ENCODE measurements at places on chromosomes 12 and 14.
A peak's percentile ranks its signal among the peaks of the same experiment; 100 is the strongest.

- peak; percentile 61 for DNase-seq
Observed at GRCh38 chr14:55609681-55610080, 29.7 kb downstream of the KTN1 start.

- no peak for DNase-seq
Observed at GRCh38 chr12:93719710-93720109, 42.5 kb downstream of the CRADD start.

DNA sequence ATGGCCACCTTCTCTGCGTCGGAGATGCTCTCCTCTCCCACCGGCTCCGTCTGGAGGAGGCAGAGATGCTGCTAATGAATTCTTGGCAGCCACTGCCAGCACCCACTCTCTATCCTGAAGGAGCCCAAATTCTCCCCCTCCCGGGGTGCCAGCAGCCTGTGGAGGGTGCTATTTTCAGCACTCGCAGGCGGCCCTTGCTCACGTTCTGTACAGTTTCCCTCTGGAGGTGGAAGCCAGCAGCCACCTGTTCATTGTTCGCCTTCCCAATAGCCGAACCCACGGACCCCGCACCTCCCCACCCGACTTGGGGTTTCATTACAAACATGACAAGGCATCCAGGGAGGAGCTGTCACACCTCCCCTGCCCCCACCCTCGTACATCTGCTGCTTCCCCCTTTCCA is 27.8 kb downstream of the SNRNP35 start:
- DNase-seq, result no peak

- DNase-seq, result no peak
Observed at GRCh38 chr14:104460791-104461651, 118.5 kb upstream of the C14orf180 start.

DNA sequence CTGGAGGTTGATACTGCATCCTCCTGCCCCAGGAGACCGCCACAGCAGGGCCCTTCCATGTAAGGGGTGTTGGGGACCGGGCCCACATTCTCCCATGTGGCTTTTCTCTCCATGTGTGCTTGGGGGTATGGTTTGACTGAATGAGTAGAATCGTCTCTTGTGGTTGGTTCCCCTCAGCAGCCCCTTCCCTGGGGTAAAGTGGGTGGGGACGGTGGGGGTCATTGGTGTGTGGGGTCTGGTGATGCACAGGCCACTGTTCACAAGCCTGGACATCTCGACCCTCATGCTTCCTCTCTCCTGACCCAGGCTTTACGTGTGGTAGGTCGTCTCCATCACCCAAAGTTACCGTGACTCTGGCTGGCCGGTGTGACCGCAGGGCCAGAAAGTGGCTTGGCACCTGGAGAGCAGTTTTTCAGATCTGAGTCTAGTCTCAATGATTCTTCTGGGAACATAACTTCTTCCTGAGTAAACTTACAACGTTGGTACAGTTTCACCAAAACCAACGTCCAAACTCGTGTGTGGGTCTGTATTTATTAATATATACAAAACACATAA is 17.7 kb downstream of the DCAF4 start:
- no peak for DNase-seq

- no peak for DNase-seq
Observed at GRCh38 chr14:93183596-93184317, 940 bp downstream of the MOAP1 start.

DNA sequence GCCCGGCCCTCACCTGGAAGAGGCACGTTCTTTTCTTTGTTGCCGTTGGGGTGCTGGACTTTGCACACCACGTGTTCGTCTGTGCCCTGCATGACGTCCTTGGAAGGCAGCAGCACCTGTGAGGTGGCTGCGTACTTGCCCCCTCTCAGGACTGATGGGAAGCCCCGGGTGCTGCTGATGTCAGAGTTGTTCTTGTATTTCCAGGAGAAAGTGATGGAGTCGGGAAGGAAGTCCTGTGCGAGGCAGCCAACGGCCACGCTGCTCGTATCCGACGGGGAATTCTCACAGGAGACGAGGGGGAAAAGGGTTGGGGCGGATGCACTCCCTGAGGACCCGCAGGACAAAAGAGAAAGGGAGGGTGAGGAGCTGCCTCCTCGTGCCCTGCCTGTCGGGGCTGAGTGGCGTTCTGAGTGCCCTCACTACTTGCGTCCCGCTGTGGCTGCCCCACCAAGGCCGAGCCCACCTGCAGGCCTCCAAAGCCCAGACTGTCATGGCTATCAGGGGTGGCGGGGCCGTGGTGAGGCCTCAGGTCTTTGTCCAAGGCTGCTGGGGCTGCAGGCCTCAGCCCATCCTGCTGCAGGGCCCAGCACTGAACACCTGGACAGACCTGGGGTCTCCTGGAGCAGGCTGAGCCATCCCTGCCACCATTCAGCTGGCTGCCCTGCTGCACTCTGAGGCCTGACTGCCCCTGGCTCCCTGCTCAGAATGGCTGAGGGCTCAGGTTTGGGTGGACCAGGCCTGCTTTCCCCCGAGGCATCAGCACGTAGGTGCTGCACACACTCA is 329.7 kb downstream of the TMEM121 start:
- no peak for DNase-seq

DNA sequence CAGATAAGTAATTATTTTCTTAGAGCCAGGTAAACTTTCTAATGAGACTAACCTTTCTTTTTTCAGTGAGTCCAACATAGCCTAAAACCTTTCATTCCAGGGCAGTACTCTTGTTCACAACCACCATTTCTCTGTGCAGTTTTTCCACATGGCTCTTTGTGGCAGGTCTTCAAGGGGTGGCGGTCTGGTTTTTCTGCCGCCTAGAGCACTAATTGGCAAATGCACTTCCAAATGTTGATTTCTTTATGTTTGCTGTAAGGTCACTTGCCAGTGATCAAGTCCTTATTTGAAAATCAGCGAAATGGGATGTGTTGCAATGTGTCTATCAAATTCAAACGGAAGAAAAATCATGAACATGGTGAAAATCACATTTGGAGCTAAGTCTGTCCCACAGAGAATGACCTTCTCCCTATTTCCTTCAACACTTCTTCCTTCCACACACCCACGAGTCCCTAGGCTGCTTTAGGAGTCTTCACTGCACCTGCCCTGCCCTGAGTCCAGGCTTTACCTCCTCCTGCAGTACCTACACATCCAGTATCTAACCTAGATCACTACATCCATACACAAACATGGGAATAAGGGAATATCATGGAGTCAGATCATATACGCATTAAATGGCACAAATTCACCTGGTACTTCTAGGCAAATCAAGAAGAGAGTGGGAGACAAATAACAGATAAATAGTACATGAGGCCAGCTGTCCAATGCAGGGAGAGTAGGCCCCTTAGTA is 1.9 kb downstream of the SRGAP1 start:
- no peak for DNase-seq

- peak; percentile 51 for DNase-seq
Observed at GRCh38 chr12:3117144-3117581, 40.0 kb downstream of the TSPAN9 start.

DNA sequence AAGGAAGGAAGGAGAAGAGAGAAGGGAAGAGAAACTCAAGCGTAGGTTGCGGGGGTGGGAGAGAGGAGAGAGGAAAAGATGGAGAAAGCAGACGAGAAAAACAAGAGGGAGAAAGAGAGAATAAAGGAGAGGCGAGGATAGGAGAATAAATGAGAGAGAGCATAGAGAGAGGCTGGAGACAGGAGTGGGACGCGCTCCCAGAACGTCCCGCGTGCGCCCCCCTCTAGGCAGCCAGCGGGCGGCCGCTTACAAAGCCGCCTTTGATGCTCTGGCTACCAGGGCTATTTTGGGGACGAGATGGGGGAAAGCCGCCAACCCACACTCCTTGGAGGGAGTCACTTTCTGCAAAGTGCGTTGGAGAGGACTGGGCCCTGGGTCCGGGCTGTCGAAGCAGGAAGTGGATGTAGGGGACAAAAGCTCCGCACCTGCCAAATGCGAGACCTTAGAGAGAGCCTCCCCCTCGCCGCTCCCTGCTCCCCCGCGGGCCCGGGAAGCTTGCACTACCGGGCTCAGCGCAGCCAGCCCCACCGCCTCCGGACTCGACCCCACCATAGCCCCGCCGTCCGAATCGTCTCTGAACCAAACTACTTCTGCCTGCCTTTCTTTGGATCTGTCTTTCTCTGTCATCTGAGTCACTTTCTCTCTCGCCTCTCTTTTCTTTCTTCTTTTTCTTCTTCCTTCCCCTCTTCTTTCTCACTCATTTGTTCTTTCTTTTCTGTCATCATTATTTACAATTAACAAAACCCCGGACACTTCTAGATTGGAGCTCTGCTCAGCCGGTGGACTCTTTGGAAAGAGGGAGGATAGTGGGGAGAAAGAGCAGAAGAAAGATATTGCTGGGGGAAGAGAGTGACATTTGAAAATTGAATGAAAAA is 8.0 kb downstream of the ASCL1 start:
- DNase-seq, result no peak

- no peak for DNase-seq
Observed at GRCh38 chr12:94073441-94074051, 74.8 kb upstream of the PLXNC1 start.

GRCh38 chr12:106434526-106434925 is 77.0 kb downstream of the POLR3B start:
- DNase-seq, result no peak

- DNase-seq, result peak; percentile 60
Observed at GRCh38 chr12:53452159-53453077, 516 bp downstream of the PCBP2 start.

DNA sequence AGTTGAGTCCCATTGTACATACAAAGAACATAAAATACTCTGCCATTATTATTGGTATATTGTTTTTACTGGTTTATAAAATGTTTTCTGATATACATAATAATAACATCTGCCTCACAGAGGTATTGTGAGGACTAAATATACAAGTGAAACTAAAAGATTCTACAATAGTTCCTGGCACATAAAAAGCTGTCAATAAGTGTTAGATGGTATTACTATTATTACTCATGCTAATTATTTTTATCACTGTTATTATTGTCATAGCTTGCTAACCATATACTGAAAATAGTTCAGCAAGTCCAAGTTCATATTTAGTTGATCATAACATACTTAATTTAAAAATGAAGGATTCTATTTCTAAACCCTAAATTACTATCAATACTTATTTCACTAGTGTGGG is 34.4 kb downstream of the BTG1 start:
- no peak for DNase-seq

DNA sequence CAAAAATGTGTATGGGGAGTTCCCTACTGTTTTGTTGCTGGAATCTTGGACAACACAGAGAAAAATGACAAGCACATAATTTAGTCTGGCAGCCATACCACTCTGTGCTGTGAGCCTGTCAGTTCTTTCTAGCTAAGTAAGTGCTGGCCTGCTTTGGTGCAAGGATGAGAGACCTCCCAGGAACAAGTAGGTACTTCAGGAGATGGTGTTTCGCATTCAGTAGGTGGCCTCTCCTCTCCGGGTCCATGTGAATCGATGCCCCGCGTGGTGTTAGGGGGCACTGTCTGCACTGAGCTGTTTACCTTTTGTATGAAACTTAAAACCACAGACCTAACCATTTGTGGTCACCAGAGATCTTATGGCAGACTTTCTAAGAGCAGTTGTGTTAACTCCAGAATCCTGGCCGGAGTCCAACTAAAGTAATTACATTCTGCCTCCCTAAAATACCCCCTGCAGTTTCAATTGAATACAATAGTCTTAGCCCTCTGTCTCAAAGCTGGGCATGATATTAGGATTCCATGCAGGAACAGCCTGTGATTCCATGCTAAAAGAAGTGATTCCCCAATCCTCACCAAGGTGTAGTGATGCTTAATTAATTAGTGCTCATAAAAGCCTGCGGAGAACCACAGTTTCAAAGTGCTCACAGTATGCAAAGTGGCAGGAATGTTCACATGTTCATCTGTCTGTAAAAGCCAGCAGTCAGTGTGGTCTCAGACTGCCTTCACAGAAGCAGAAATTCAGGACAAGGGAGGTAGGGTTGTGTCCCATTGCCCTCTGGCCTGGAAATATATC is 64.2 kb downstream of the LLPH start:
- peak; percentile 77 for DNase-seq

DNA sequence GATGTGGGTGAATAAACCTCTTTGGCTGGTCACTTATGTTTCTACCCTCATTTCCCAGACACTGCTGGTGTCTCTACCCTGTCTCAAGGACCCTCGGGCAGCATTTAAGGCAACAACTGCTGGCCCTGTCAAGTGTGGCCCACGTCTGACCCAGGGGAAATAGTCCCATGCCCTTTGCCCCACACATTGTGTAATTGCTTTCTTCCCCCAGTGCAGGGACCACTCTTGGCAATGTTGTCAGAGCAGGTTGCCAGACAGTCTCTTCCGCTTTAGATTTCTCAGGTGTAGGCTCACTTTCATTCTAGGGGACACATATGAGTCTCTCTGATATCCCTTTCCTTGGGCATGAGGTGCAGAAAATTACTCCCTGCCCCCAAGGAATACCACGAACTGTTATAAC is 216.7 kb downstream of the TMEM117 start:
- no peak for DNase-seq

- peak; percentile 28 for DNase-seq
Observed at GRCh38 chr12:22100958-22101748, 55.1 kb downstream of the CMAS start.

DNA sequence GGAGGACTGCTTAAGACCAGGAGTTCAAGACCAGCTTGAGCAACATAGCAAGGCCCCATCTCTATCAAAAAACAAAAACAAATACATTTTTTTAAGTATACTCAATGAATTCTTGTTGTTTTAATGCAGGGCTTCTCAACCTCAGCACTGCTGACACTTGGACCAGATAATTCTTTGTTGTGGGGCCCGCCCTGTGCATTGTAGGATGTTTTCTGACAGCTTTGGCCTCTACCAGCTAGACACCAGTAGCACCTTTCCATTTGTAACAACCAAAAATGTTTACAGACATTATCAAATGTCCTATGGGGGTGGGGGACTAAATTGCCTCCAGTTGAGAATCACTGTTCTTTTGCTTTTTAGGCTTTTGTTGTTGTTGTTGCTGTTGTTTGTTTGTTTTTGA is 128.1 kb upstream of the MDM1 start:
- no peak for DNase-seq

DNA sequence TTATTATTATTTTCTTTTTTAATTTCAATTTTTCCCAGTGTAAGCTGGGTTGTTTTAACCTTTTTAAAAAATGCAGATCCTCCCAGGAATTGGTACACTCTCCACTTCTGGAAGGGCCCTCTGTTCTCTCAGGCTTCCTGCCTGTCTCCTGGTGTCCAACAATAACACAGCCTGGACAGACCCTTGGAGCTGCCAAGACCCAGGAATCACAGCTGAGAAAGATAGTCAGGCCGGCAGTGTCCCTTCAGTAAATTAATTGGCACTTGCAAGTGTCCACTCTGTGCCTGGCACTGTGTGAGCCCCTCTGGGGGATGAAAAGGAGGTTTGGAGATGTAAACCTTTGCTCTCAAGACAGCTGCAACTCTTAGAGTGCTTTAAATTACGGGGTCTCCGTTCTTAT is 113.3 kb downstream of the SMOC1 start:
- DNase-seq, result no peak

DNA sequence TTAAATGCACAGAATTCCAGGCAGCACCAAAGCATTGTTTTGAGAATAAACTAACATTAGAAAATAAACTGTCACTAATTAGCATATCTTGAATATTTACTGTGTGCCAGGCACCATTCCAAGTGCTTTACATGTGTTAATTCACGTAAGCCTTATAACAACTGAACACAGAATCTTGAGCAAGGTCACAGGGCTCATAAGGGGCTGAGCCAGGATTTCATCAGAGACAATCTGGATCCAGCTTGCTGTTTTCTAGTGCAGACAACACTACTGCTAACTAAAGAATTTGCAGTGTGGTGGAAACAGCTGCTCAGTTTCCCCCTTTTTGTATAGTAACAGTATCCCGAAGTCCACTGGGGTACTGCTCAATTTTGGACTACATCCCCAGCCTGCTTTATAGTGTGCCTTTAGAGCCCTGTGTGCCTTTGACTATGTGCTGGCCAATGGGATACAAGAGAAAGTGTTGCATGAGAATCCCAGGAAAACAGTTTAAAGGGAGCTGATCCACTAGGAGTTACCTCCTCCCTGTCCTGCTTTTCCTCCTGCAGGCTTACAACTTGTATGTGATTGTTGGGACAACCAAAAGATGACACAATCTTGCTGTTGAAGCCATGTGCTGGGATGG is 36.0 kb upstream of the RMST start:
- DNase-seq, result no peak
